ENCODE measurements at places on chromosomes 5 and 9.

DNA sequence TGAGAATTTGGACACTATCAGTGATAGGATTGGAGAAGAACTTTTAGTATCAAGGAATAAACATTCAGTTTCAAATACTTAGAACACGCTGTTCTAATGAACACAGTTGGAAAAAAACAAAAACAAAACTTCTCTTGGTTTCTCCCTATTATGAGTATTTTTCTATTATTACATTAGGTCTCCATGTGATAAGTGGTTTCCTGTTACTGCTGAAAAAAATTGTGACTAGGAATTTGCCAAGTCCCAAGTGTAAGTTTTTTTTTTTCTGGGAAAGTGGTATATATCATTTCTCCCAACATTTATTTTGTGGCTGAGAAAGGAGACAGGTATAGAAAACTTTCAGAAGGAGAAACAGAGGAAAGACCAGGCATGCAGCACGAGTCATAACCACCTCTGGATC lies 41.1 kb downstream of the PCSK1 start:
- DNase-seq: no peak

DNA sequence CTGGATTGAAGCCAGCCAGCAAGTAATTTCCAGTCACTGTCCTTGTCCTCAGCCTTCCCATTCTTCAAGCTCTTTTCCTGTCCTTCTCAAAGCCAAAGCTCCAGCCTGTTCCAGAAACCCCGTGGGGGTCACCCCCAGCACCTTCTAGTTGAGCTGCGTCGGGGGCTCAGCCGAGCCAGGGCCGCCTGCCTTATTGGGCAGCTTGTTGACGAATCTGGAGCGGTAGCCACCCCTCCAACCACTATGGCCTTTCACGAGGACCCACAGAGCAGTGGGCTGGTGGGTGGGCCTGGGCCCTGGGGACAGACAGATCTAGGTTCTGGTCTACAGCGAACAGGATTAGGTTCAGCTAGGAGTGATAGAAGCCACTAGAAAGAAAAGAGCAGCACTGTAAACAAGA lies 47.3 kb downstream of the TSPAN17 start:
- no peak for DNase-seq

GRCh38 chr9:89023740-89024139 lies 32.5 kb downstream of the S1PR3 start:
- no peak for DNase-seq

DNA sequence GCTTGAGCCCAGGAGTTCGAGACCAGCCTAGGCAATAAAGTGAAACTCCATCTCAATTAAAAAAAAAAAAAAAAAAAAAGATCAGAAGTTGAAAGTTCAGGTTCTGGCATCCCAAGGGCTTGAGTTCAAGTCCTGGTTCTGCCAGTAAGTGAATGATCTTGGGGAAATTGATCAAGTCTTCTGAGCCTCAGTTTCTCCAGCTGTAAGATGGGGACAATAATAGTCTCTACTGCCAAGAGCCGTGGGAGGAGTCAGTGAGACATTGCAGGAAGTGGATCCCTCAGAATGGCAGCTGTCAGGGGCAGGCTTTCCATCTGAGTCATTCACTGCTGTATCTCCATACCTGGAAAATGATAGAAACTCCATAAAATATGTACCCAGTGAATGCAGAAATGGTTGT lies 37.8 kb upstream of the FUBP3 start:
- DNase-seq: no peak

- DNase-seq: no peak
Measured at GRCh38 chr9:806285-807156, 35.0 kb upstream of the DMRT1 start.

Measured in CD8-positive, alpha-beta memory T cell (primary cell).